H1 (cell line): ENCODE measurements at places on chromosomes 3 and 15. TPM values are rescaled to one million over a fixed set of nuclear protein-coding genes. Genes with fewer than 3 reads are reported as not detected.

DNA sequence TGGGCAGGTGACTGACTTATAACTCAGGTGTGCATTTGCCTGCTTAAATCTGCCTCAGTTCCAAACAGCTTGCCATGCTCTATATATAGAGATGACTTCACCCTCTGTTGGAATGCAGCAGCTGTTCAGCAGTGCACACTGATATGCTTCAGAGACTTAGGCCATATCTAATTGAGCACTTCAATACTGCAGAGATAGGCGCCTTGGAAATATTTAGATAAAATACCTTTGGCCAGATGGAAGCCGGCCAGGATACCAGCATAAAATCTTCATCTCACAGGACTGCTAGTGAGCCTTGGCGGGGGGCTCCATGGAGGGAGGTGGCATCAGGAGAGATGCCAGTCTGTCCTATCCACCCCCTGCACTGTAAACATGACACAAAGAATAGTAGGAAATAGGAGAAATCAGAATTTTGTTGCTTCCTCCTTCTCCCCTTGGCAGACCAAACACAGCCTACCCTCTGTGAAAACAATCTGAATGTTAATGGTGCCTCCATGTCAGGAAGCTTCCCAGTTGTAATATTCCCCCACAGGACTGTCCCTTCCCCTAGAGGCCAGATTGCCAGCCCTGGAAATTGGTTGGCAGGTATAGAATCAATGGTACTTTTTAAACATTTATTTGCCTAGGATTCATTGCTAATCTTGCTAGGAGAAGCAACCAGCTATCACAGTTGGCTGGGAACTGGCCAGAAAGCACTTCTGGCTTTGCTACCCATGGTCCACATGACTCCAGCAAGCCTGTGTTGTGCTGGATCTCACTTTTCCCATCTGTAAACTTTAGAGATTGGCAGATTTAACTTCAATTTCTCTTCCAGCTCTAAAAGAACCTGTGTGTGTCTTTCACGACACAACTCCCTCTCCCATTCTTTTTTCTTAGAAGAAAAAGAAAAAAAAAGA lies 215.5 kb upstream of the KCNMB2 start:
- no peak for DNase-seq

GRCh38 chr15:40366457-40367370 lies 8.7 kb downstream of the DISP2 start:
- no peak for DNase-seq

The PIK3CA gene
- 11.3 and 14.1 TPM in 2 replicates for total RNA-seq

DNA sequence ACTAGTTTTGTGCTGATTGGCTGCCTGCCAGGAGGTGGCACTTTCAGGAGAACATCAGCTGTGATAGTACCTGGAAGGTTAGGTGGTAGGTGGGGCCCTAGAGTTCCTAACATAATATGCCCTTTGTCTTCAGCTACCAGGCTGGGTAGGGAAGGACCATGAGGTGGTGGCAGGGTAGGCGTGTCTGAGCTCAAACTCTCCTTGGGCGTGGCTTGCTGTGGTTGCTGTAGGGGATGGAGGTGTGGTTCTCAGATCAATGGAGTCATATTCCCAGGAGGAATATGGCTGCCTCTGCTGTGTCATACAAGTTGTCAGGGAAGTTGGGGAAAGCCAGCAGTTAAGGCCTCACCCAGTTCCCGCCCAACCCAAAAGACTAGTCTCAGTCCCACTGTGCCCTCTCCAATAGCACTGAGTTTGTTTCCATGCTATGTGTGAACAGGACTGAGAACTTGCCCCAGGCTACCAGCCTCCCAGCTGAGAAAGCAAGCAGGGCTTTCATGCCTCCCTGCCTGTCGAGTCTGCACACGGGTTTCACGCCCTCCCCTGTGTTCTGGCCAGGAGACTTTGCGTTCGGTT lies 107.7 kb downstream of the CHCHD4 start:
- no peak for DNase-seq
